Activated CD4-positive, alpha-beta T cell treated with anti-CD3 and anti-CD28 coated beads, Interleukin-2, amount 50 U/mL, for 16 hours (primary cell): ENCODE measurements at places on chromosomes 12 and 14.

GRCh38 chr12:54038284-54038870 lies 5.5 kb downstream of the HOXC5 start:
- DNase-seq, result no peak

GRCh38 chr12:52494100-52494499 lies 1.0 kb upstream of the KRT6A start:
- DNase-seq, result no peak

GRCh38 chr14:31787377-31787776 lies 226.2 kb downstream of the NUBPL start:
- DNase-seq, result no peak

DNA sequence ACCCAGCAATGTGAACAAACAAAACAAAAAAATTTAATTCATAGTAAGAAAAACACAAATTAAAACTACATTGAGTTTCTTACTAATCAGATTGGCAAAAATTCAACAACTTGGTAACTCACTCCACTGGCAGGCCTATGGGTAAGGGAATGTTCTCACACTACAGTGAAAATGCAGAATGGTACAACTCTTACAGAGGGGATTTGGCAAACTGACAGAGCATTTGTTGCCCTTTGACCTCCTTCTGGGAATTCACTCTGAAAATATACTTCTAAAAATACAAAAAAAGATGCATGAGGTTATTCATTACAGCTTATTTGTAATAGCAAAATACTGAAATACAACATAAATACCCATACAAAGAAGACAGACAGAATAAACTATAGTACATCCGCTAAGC lies 32.8 kb downstream of the ABCD2 start:
- no peak for DNase-seq

- peak; percentile 8 for DNase-seq
These were observed 30.0 kb upstream of the GRIP1 start for GRCh38 chr12:66708704-66709456.

DNA sequence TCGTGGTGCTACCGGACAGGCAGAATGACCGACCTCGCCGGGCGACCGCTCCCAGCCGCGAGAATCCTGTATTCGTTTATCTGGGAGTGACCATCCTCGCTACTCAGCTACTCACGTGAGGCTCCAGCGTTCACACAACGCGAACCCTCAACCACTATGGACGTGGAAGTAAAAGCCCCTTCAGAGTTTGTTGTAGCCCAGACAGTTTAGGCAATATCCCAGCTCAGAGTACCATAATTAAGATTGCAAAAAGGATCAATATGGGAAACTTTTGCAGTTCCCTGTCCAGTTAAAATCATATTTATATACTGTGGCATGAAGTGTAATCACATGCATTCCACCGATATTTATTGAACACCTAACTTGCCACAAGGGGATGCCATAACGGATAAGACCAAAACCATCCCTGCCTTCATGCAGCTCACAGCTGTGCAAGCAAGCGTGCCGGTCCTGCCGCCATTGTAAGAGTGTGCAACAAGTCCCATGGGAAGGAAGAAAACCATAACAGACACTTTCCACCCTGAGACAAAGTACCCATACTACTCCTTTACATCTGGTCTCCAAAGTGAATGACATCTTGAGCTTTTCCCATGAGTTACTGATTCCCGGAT lies 938 bp upstream of the MAX start:
- DNase-seq, result peak; percentile 32

GRCh38 chr14:33943096-33943883 lies 7.6 kb downstream of the EGLN3 start:
- no peak for DNase-seq

DNA sequence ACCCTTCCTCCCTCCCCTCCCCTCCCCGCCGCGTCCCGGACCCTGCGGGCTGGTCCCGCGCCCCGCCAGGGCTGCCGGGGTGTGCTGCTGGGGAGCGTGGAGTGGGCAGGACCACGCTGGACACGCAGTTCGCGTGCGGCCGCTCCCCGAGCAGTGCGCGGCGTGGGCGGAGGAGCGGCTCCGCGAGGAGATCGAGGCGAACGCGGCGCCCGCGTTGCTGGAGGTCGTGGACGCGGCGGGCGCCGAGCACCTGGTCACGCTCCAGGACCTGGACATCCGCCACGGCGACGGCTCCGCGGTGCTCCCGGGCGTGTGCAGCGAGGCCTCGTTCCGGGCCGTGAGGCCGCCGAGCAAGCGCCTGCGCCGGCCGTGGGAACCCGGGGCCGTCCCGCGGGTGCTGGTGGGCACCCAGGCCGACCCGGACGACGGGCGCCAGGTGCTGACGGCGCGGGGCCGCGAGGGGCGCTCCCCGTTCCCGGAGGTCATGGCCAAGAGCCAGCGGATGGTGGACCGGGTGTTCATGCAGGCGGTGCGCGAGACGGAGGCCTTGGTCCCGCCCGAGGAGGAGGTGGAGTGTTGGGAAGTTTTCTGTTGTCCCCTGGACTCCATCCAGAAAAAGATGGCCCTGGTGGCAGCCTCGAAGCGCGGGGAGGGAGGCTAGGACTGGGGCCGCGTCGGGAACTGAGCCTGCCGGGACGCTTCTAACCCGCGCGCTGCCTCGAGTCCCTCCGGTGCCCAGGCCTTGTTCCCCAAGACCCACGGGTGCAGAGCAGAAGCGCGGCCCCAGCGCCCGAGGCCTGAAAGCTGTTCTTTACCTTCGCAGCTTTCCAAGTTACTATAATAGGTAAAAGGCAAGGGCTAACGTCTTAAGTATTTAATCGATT lies 54.7 kb upstream of the EIF5 start:
- DNase-seq, result no peak

DNA sequence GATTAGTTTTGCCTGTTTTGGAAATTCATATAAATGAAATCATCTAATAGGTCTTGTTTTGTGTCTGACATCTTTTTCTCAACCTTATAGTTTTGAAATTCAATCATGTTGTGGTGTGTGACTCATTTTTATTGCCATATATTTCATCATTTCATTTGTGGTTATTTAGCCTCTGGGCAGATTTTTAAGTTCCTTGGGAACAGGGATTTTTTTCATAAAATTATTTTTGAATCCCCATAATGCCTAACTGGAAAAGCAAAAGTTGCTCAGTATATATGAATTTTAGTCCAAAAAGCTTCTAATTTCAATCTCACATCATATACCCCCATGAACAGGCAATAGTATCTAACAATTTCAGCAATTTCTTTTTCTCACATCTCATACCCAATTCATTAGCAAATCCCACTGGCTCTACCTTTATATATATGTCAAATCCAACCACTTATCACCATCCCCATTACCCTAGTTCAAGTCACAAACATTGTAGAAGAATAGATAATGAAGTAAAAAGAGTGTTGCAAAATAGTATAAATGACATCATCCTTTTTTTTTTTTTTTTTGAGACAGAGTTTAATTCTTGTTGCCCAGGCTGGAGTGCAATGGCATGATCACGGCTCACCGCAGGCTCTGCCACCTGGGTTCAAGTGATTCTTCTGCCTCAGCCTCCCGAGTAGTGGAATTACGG lies 2.6 kb upstream of the OR6J1 start:
- DNase-seq, result no peak

GRCh38 chr14:58288106-58288792 lies 10.1 kb upstream of the ARID4A start:
- no peak for DNase-seq

- DNase-seq, result no peak
These were observed 231.9 kb downstream of the SLC25A21 start for GRCh38 chr14:36940476-36940875.

DNA sequence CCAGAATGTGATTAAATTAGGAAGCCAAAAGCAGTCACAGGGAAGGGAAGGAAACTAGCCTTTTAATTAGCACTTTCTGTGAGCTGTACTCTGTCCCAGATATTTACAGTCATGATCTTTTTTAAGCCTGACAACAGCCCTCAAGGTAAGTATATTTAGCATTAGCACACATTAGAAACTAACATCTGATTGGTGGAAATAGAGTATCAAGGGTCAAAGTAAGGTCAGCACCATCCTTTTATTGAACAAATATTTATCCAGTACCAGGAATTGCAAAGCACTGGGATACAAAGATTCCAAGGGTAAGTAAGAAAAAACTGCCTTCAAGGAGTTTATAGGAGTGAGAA lies 28.2 kb downstream of the RPGRIP1 start:
- no peak for DNase-seq

DNA sequence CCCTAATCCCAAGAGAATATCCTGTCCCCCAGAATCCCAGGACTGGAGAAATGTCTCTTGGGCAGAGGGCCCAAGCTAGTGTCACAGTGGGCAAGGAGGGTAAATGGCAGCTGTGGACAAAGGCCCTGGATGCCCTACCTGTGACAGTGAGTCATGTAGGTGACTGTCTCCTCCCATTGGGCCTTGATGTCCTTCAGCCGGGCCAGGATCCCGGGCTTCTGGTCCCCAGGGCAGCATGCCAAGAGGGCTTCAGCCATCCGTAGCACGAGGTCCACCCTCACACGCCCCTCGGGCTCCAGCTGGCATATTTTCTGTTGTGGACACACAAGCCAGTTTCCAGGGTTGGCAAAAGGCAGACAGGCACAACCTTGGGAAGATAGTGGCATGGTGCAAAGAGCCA lies 48.8 kb downstream of the SYNE3 start:
- no peak for DNase-seq

DNA sequence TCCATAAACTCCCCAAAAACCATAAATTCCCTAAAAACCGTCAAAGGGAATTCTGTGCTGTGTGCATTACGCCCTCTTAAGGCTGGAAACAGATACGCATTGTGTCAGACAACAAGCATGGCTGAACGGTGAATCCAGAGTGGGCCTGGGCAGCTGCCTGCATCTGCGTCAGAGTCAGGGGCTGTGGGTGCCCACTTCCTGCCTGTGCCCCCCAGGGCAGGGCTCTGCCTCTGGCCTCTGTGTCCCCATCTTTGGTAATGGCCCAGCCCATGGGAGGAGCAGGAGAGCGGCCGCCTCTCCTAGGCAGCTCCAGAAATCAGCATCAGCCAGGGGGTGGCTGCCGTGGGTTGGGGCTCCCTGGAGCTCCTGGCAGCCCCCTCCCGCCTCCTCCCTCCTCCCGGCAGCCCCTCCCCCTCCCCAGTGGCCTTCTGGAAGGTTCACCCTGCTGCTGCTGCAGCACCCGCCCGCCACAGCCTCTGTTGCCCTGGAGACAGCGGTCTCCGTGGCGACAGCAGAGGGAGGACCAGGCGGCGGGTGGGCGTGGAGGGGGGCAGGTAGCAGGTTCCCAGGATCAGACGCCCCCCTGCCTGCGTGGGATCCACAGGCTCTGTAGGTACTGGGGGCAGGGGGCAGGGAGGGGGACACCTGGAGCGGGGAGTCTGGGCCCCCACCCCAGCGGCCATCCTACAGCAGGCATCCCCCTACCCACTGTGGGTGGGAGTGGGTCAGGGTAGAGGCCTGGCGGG lies 5.9 kb downstream of the MMP17 start:
- DNase-seq, result no peak

DNA sequence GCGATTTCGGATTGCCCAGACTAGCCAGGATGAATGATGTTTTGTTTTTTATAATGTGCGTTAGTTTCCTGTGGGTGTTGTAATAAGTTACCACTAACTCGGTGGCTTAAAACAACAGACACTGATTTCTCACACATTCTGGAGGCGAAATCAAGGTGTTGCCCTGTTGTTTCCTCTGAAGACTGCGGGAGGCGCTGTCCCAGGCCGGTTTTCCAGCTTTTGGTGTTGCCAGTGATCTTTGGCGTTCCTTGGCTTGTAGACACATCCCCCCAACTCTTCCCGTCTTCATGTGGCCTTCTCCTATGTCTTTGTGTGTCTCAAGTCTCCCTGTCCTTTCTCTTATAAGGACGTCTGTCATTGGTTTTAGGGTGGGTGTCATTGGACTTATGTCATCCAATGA lies 267.7 kb downstream of the AACS start:
- DNase-seq, result no peak

DNA sequence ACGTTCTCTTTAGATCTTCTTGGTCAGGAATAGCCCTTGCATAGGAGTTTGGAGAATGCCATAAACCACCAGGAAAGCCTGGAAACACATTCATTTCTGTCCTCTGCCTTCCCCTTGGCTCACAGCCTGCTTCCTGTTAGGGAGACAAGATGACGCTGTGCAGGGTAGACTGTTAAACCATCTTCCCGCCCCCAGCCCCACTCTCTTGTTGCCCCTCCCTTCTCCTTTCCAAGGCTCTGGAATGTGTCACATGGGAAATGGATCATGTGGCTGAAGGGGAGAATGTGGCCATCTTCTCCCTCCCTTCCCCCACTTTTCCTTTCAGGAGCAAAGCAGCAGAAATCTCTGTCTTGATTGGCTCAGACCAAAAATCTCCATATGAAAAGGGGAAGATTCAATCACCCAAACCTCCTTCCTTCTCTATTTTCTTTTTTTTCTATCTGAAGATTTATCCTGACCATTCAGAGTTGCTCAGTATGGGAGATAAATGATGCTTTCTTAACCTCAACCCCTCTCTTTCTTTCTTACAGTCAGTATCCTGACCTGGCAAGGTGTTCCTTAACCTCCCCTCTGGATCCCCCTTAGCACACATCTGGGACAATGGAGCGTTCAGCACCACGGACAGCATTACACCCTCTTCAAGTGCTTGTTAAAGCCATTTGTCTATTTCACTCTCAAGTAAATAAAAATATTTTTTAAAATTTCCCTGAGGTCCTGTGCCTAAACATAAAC lies 11.4 kb downstream of the GPR19 start:
- no peak for DNase-seq

- DNase-seq, result no peak
These were observed 13.7 kb upstream of the LHX5 start for GRCh38 chr12:113485330-113485729.

DNA sequence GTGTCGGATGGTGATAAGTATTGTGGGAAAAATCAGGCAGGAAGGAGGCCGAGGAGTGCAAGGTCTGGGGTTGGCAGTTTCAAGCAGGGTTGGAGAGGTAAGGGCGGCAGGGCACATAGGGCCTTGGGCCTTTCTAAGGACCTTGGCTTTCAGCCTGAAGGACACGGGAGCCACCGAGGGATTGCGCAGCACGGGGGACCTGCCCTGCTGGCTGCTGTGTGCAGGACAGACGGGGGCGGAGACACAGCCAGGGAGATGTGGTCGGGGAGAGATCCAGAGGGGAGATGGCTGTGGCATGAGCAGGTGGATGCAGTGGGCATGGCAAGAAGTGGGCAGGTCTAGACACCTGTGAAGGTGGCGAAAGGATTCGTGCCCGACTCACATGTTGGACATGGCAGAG lies 14.7 kb downstream of the OTUB2 start:
- DNase-seq, result no peak
